ENCODE measurements at places on chromosomes 6 and 20.

GRCh38 chr6:30490026-30490876 lies 942 bp downstream of the HLA-E start:
- DNase-seq, result no peak

GRCh38 chr20:12763406-12763805 lies 245.4 kb upstream of the SPTLC3 start:
- DNase-seq, result no peak

- DNase-seq, result no peak
Measured at GRCh38 chr6:684831-685636, 7.9 kb downstream of the EXOC2 start.

DNA sequence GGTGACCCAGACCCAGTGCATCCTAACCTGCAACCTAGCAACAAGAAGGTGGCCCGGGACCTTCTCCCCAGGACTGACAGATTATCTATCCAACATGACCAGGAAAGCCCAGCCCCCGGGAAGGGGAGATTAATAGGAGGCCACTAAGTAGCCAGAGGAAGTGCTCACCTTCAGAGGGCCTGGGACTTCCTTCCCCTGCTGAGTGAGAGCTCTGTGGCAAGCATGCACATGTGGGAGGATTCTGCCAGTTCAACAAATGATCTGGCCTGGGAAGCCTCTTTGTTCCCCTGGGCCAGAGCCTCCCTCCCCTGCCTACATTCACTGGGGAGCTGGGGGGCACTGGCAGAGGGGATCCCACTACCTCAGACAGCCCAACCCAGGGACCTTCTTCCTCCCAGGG lies 39.6 kb downstream of the SHLD1 start:
- no peak for DNase-seq

DNA sequence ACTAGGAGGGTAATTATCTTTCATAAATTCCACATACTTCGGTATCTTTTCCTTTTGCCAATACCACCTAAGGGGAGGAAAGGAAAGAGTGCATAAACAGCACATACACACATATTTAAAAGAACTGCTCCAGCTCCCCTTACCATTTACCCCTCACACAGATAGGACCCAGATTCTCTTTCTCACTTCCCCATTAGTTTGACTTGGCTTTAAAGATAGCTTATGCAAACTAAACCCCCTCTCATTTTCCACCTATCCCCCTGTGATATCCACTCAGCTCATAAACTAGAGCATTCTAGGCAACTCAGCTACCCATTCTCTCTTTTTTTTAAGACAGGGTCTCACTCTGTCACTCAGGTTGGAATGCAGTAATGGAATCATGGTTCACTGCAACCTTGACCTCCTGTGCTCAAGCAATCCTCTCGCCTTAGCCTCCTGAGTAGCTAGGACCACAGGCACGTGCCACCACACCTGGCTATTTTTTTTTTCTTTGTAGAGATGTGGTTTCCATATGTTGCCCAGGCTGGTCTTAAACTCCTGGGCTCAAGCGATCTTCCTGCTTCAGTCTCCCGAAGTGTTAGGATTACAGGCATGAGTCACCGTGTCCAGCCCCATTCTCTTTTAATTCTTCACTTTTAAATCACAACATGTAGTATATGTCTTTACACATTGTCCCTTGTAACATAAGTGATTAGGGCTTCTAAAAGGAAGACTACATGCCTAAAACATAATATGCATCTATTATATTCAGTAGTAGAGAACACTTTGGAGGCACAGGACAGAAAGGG lies 4.0 kb downstream of the FUCA2 start:
- no peak for DNase-seq

DNA sequence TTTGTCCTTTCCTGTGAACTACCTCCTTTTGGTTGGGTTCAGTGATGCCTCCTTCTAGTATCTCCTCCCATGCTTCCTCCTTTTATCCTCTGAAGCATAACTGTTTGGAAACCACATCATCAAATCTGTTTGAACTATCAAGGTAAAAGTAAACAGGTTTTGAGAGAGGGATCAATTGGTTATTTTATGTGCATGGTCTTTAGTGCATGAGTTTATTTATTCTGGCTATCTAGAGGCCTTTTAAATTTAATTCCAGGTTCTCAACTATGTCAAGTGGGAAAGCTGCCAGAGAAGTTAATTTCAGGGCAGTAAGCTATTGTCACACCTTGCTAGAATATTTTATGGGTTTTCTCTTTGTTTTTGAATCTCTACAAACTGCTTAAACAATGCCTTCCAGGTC lies 54.1 kb downstream of the WASF1 start:
- DNase-seq, result no peak

DNA sequence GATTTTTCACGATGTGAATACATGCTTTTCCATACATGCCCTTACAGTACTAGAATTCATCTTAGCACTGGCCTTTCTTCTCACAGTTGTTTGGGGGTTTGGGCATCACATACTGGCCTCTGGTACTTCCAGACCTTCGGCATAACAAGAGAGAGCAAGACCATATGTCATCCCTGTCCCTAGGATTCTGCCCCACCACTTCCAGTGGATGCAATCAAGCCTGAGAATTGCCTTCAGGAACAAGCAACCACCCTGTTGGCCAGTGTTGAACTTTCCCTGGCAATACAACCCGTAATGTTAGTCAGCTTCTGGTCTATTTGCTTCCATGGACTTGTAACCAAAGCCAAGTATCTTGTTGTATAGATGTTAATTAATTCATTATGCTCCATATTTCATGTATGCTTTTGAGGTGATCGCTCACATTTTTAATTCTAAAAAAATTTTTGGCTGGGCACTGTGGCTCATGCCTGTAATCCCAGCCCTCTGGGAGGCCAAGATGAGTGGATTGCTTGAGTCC lies 15.4 kb upstream of the SLPI start:
- DNase-seq, result no peak

GRCh38 chr20:7499201-7499600 lies 441.1 kb downstream of the HAO1 start:
- DNase-seq, result no peak

GRCh38 chr20:45423700-45424099 lies 7.8 kb downstream of the PIGT start:
- no peak for DNase-seq

DNA sequence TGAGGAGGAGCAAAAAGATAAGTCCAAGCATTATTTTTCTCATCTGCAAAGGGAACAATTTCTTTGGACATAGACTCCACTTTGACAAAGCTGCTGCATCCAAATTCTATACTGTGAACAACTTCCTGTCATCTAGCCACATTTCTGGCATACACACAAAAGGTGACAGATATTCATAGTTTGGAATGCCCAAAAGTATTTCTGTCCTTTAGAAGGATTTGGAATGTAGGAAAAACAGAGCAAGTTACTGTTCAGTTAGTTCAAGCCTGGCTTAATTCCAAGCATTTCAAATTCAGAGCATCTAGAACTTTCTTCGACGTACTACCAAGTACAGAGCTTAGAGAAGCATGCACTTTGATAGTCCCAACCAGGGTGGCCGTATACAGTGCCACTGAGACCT lies 134.0 kb downstream of the PDE7B start:
- no peak for DNase-seq

DNA sequence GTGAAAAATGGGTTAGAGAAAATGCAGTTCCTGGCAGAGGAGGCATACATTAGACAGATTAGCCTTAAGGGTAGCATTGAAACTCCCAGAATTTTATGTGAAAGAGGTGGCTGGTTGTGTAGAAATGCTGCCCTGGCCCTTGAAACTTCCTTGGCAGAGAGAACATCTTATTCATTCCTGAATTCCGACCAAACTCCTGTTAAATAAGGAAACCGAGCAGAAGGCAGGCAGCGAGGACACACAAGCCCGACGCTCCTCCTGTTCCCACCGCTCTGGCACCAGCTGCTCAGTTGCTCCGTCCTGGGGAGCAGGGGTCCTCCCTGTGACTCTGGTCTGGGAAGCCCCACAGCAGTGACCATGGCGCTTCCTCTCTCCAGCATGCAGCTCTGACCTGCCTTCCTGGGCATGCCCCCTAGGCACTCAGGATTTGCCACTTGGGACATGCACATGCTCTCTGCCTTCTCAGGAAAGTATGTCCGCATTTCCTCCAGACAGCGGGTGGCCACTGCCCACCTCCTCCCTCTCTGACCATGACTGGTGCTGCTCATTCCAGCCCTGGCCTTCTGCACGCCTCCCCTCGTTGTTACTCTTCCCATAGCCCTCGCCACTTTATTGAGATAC lies 35.2 kb upstream of the CLDN20 start:
- no peak for DNase-seq

DNA sequence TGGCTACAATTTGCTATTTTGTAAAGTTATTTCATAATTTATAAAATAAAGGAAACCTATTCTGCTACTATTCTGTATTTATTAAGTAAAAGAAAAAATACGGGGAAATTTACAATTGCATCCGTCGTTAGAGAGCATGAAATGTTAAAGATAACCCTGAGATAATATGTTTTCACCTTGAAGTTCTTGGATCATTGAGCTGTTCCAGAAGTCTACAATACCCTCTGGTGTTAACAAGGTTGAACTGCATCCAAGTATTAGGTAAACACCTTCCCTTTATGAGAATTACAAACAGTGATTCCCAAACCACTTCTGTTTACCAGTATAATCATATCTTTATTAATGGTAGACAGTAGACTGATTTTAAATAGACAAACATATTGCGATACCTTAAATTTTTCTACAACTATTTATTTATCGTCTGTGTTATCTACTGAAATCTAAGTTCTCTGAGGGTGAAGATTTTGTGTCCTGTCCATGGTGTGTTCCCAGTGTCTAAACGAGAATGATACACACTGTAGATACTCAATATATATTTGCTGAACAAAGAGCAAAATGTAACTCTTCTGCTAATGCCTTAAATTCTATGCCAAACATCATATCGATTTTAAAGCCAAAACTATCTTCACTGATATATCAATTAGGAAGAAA lies 28.2 kb downstream of the TBC1D32 start:
- DNase-seq, result no peak

- DNase-seq, result no peak
Measured at GRCh38 chr6:135183002-135183531, 2.0 kb downstream of the MYB start.

DNA sequence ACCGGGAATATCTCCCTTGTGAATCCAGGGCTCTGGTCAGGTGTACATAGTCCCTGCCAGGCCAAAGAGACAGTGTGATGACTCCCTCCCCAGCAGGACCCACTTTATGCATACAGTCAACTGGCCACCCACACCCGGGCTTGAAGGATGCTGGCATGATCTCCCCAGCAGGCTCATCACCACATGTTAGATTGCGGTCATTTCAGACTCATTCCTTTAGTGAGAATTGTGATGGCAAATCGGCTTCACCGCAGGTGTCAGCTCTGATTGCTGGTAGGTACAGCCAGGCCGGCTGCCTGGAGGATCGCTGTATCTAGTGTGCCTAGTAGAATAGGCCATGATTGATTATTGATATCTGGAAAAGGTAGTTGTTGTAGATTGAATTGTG lies 24.5 kb downstream of the CD83 start:
- no peak for DNase-seq

DNA sequence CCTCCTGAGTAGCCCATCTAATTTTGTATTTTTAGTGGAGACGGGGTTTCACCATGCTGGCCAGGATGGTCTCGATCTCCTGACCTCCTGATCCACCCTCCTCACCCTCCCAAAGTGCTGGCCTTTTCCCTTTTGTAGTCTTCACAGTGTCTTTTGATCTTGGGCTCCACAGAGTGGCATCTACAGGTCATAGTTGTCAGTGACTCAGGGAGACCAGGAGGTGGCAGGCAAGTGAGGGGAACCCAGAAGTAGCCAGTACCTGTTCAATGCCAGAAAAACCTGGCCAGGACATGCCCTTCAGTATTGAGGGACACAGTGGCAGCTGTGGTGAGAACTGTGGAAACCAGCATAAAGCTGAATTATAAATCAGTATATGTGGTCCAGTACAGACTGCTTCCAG lies 19.6 kb downstream of the RPP21 start:
- DNase-seq, result no peak

GRCh38 chr6:111982681-111983080 lies 71.2 kb upstream of the CCN6 start:
- no peak for DNase-seq

- DNase-seq, result no peak
Measured at GRCh38 chr20:47038566-47039560, 144.2 kb downstream of the EYA2 start.

DNA sequence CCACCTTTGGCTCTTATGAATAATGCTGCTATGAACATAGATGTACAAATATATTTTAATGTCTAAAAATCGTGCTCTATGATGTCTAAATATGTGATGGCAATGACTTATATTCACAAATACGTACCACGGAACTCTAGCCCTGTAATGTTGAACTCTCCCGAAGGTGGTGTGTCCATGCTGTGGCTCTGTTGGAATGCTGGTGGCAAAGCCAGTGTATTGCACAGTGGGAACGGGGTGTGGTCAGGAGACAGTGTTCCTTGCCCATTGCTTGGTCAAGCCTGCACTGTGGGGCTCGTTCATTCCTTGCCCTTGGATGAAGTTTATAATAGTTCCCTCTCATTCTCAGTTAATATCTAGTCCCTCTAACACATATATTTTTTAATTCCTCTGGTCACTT lies 109.6 kb downstream of the MTHFD1L start:
- no peak for DNase-seq

- DNase-seq, result peak; percentile 59
Measured at GRCh38 chr6:15148356-15148946, 97.4 kb upstream of the JARID2 start.

- DNase-seq, result no peak
Measured at GRCh38 chr6:76247527-76247926, 175.1 kb upstream of the IMPG1 start.

DNA sequence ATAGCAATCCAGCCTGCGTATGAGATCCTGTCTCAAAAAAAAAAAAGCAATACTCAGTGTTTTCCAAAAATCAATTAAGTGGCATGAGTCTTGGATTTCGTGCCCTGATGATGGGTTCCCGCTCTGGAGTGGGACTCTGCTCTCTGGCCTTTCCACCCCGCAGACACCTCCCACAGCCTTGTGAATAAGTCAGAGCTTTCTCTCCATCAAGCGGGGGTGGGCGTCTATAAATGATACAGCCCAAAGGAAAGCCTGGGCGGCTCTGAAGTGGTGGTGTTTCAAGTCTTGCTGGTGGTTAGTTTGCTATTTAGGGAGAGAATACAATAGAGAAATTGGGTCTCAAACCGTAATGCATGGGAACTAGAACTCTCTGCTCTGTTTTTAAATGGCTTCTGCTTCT lies 52.5 kb upstream of the TAGAP start:
- no peak for DNase-seq

DNA sequence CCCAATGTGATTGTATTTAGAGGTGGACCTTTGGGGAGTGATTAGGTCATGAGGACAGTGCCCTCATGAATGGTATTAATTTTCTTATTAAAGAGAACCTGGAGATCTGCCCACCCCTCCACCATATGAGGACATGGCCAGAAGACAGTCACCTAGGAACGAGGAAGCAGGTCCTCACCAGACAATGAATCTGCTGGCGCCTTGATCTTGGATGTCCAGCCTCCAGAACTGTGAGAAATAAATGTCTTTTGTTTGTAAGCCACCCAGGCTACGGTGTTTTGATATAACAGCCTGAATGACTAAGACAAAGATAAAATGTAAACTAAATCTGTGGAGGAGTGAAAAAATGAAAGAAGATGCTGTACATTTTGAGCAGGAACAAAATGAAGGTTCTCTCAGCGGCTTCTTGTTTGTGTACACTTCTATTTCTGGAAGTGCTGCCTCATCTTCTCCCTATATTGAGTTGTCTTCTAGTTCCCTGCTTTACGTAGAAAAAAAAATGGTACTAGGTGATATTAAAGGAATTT lies 1.5 kb upstream of the IPCEF1 start:
- DNase-seq, result no peak
